ENCODE measurements at places on chromosomes 6 and 20.

- no peak for DNase-seq
Observed at GRCh38 chr6:76752841-76753240, 680.4 kb upstream of the IMPG1 start.

DNA sequence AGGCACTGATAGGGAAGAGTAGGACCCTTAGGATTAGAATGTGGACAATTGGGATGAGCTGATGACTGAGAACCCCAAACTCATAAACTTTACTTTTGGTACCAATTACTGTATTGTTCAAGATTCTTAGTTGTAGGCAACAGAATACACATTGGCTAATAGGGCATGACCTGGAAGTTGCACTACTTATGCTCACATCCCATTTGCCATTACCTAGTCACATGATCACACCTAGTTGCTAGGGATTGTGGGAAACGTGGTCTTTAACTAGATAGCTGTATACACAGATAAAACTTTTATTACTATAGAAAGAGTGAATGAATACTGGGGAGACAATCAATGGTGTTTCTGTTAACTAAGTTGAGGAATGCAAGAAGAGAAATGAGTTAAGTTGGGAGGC, 113.4 kb upstream of the AKIRIN2 start:
- no peak for DNase-seq

DNA sequence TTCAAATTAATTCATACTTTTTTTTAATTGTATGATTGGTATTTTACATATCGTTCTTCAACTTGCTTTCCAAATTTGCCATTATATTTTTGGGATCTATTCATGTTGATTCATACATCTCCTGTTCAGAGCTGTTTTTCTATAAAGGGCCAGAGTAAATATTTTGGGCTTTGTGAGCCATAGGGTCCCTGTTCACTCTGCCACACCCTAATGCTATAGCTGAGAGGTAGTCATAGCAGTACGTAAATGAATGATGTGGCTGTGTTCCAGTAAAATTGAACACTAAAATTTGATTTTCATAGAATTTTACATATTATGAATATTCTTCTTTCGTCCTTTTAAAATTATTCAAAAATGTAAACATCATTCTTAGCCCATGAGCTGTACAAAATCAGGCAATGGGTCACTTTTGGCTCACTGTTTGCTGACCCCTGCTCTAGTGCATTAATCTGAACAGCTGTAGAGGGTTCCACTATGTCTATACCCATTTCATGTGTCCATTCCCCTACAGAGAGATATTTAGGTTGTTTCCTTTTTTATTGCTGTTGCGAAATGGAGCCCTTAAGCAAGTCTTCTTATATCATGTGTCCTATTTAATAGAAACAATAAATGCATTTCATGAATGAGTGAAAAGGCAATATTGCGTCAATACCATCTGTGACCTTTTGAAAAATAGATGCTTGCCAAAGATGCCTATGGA, 136.4 kb upstream of the SALL4 start:
- DNase-seq: no peak

- no peak for DNase-seq
Observed at GRCh38 chr6:20360471-20361119, 41.1 kb upstream of the E2F3 start.

GRCh38 chr20:9491324-9491723, 23.1 kb upstream of the LAMP5 start:
- no peak for DNase-seq
